ENCODE measurements at places on chromosomes 13 and 19.

- DNase-seq, result no peak
Observed at GRCh38 chr13:96710166-96710862, 284.0 kb downstream of the OXGR1 start.

GRCh38 chr13:51905787-51906186 is 44.0 kb downstream of the CCDC70 start:
- no peak for DNase-seq

- DNase-seq, result no peak
Observed at GRCh38 chr13:49494645-49495044, 1.1 kb upstream of the PHF11 start.

DNA sequence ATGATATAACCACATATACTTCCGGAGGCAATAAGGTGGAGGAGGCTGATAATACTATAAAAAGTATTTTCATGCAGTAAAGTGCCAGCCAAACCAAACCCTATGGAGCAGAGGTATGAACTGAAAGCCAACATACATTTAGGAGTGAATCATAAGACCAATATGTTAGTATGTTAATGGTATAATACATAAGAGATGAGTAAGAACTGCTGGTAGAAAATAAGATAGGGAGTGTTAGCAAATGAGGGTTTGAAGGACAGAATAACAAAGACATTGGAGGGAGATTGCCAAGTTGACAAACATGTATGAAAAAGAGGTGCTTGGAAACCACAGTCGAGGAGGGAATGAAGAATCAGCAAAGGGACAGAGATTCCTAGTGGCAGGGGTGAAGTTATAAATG is 10.8 kb downstream of the ENOX1 start:
- no peak for DNase-seq

DNA sequence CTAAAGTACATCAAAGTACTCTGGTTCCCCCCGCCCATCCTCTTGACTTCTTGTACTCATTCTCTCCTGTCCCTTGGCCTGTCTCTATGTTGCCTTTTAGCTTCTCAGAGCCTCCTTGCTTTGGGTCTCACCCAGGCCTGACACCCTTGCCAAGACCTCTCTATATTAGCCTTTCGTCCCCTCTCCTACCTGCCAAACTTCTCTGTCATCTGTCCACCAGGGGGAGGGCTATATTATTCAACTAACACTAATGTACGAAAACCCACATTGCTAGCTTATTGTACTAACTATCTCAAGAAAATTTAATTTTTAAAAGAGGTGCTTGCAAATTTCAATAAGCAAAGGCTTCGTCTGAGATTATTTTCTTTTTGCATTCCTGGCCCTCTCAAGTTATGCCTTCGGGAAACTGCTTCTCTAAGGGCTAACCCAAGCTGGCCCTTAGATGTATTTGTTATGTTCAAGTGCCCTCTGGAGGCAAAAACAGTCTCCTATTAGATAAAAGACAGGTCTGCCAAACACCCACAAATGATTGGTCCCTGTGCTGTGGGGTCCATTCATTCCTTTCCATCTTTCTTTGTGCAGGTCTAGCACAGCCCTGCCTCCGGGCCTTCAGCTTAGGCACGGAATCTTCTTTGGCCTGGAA is 6.3 kb upstream of the MRPS31 start:
- DNase-seq, result peak; percentile 19

DNA sequence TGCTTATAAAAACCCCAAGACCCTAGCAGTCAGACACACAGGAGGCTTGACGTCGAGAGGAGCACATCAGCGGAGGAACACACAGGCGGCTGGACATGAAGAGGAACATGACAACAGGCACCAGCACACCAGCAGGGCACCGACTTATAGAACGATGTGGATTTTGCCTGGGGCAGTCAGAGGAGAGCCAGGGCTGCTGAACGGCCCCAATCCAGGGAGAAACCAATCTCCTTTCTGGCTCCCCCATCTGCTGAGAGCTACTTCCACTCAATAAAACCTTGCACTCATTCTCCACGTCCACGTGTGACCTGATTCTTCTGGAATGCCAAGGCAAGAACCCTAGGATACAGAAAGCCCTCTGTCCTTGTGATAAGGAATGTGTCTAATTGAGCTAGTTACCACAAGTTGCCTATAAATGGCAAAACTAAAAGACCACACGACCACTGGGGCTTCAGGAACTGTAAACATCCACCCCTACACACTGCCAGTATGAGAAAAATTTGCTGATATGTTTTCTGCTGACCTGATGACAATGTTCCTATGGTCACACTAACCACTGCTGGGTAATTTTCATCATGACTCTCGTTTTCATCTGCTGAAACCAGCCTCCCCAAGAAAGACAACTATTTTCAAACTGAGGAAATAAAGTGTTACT is 35.8 kb upstream of the CEACAM21 start:
- no peak for DNase-seq

DNA sequence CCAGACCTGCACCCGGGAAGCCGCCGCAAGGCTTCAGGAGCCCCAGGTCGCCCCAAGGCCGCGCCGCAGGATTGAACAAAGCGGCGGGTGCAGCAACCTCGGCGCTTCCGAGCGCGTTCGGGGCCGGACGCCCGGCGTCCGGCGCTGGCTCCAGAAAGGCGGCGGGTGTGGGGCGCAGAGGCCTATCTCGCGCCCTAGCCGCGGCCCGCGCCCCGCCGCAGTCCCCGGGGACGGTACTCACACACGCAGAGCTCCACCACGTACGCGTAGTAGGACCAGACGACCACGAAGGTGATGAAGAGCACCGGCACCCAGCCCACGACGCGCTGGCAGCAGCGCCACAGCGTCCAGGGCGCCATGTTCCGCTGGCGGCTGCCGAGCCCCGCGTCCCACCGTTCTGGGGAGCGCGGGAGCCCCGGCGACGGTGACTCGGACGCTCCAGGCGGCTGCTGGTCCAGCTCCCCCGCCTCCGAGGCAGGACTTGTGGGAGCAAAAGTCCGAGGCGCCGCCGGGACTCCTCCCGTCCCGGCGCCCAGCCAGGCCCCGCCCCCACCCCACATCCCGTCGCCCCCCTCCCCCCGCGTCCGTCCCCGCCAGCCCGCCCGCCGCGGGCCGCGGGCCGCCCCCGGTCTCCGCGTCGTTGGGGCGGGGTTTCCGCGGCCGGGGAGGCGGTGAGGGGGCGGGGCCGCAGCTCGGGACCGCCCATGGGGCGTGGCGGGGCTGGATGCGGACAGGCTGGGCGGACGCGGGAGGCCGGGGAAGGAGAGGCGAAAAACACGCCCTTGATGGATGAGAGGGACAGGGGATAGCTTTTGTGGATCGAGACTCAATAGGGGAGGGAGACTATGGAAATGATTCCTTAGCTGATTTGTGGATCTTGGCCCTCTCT is at the start of gene ZDHHC20:
TSS of gene ZDHHC20 (minus strand) at position 491 of the 889 bp plus-strand sequence. CDS start at position 359, 132 bp downstream.
- peak; percentile 81 for DNase-seq

- peak; percentile 90 for DNase-seq
Observed at GRCh38 chr13:99200432-99201167, at the start of gene UBAC2. Gene UBAC2, plus strand, starts transcription at chr13:99200854. Its CDS starts 55 bp downstream, at chr13:99200909.
